ENCODE measurements at places on chromosomes 16 and 17.

DNA sequence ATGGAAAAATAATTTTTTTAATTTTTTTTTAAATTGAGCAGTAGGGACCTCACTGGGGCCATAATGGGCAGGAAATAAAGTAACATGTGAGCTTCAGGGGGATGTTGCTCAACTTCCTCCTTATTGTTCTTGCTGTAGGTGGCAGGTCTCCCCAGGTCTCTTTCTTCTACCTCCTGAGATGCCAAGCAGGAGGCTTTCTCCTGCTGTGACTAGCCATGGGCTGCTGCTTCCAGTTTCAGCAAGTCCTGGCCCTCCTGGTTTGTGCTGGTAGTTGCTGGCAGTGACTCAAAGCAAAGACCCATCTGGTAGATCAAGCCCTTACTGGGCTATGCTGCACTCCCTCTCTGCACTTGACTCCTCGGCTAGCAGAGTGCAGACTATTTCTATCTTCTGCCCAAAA is 2.3 kb downstream of the DPEP2NB start:
- DNase-seq: no peak

GRCh38 chr16:31537362-31538242 is 9.9 kb downstream of the AHSP start:
- DNase-seq: no peak

DNA sequence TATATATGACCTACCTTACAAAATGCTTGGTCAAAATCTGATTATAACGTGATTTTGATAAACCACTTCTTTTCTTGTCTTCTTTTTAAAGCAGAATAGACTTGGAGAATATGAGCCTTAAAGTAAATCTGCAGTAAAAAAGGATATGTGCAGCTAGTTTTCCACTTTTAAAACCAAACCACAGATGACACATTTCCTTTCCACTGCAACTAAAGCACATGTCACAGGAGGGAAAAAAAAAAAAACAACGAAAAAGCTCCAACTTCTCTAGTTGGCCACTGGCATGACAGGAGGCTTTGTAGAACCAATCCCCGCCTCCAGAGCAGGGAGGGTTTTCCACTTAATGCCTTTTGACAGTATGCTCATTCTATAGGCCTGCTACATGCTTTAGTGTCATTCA is at the start of gene EVI2A:
Gene EVI2A, minus strand, starts transcription at position 142 of the 400 bp plus-strand sequence. CDS start 2,609 bp downstream, outside the sequence.
- DNase-seq: no peak

DNA sequence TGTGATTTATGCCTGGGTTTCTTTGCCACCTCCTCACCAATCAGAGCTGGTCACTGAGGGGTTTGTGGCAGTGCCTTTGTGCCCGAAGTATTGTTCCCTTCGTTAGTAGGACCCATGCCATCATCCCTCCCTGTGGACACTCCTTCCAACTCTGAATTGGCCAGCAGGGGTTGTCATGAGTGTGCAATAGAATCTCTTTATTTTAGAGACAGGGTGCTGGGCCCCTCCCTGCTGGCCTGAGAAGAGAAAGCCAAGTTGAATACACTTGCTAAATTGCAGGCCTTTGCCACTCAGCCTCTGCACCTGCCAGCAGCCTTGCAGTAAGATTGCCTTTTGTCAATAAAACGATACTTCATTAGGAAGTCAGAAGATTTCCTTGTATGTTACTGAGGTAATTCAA is 40.7 kb upstream of the SLC12A3 start:
- DNase-seq: no peak

DNA sequence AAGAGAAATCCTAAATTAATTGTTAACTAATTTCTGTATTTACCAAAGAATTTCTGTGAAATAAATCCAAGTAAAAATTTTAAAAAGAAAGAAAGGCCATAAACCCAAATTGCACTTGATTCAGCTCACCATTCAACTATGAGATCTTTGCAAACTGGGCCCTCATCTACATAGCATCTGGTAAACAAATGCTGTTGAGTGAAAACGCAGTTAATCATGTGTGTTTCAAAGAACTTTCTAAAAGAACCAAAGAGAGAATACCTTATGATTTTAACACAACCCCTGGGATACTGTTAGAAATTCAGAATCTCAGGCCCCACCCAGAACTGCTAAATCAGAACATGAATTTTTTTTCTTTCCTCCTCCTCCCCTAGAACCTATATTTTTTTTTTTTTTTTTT is 16.6 kb downstream of the CRLF3 start:
- DNase-seq: no peak

DNA sequence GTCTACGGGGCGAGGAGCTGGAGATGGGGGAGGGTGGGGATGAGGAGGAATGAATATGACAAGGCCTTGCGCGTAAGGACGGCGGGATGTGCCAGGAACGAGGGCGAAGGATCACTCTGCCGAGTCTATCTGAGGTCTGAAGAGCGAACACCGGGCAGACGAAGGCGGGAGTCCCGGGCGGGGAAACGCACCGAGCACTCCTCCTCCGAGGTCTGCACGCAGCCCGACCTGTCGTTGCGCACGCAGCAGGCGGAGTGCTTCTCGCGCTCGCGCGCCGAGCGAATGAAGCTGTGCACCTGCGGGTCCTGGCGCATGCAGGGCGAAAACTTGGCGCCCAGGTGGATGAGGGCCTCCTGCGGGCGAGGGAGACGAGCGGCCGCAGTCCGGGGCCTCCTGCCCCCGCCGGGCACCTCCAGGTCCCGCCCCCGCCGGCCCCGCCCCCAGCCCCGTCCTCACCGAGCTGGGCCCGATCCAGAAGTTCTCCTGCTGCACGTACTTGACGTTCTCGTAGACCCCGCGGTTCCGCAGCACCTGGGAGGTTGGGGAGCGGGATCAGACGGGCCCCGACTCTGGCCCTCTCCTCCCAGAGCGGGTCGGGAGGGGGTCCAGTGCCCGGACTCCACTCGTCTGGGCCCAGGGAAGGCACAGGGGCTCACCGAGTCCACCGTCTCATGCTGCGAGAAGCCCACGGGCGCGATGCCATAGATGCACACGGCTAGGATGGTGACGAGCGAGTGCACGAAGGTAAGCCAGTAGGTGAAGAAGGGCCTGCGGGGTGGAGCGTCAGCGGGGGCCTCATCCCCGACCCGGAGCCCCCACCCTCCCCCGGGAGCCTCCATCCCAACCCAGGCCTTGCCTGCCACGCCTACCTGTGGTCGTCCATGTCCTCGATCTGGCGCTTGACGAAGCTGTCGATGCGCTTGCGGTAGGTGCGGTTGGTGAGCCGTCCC is 7.6 kb downstream of the SNRNP25 start:
- no peak for DNase-seq

DNA sequence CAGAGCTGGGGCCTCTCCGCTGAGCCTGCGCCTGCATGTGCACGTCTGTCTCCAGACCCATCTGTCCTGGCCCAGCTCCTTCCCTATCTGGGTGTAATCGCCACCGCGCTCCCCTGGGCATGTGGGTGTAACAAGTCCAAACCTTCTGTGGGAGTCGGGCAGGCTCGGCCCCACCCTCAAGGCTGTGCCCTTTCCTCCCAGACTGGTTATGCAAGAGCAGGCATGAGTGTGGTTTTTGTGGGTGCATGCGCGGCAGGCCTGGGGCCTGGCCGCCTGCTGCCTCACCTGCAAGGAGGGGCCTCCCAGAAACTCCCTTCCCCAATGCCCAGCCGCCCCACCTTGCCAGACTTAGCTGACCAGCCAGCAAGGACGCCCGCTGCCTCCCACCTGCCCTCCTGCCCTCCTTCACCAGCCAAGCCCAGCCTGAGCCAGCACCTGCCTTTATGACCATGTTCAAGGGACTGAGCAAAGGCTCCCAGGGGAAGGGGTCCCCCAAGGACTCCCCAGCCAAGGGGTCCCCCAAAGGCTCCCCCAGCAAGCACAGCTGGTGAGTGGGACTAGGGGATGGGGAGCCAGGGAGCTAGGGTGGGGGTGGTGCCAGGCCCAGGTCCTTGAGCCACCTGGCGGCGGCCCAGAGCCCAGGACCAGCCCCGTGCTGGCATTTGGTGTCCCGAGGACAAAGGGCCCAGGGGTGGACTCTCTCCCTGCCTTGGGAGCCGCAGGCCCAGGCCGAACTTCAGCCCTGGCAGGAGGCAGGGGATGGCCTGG is at the start of gene EVPLL:
Gene EVPLL, plus strand, starts transcription at position 342 of the 768 bp plus-strand sequence. CDS start 3,160 bp downstream, outside the sequence.
- DNase-seq: no peak

DNA sequence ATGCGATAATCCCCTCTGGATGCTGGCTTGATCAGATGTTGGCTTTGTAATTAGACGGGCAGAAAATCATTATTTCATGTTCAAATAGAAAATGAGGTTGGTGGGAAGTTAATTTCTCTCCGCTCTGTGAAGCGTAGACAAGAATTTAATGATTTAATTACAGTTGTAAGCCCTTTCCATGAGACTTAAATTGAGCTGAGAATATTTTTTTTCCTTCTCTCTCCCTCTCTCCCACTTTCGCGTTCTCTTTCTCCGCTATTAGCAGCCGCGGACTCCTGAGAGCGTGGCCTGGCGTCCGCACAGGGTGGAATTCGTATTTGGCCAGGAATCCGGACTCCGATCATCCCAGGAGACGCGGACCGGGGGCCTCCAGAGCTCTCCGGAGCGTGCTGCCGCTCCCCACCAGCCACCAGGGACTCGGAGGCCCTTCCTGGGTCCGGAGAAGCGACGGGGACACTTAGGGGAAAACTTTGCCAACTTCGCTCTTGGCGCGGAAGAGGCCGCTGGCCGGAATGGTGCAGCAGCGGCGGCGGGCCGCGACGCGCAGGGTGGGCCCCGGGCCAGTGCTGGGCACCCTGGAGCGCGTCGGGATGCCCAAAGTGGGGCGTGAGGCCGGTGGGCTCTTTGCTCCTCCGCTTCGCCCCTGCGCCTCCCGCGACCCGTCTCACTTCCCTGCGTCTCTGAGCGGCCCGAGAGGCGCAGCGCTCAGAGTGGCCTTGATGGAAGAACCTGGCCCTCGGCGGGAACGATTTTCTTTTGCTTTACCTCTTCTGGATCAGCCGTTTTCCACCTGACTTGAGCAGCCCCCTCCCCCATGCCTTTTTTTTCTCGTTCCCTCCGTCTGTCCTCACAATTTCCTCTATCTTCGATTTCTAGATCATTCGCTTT is 3.6 kb upstream of the IRX3 start:
- no peak for DNase-seq

DNA sequence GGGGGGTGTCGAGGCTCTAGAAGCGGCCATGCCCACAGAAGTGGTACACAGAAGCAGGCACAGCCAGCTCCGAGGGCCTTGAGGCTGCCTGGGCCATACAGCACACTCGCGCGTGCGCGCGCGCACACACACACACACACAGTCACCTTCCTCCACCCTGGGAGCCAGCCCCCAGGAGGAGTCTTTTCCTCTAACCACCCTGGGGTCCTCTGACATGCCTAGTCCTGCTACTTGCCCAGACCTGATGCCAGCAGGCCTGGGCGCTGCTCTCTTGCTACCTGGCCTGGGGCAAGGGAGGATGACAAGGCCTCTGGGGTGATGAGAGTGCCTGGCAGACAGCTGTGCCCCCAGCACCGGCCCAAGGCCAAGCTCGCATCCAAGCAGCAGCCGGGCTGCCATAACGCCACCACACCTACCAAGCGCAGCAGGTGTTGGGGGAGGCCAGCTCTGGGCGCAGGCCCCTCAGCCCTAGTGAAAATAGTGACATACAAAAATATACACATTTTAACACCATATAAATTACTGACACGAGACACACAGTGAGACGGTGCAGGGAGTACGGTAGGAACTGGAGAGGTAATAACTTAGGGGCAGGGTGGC is 41.1 kb downstream of the TSC2 start:
- DNase-seq: no peak

- DNase-seq: no peak
These were observed 8.2 kb downstream of the CREBBP start for GRCh38 chr16:3872216-3872895.

GRCh38 chr17:21186399-21187187 is 27.4 kb downstream of the TMEM11 start:
- DNase-seq: no peak

DNA sequence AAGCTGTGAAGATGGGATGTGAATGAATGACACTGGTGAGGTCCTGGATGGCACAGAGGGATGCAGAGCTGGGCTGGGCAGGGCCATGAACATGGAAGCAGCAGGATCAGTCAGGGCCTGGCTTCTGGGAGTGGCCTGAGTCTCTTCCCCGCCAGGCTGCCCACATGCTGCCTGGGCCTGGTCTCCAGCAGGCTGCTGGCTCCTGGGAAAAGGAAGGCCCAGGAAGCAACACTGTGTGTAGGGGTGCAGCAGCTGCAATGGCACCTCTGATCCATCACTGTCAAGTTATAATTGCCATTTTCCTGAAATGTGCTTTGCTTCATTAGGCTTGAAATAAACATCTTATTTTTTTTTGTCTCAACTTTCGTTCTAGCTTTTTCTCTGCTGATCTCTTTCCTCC is 260.2 kb upstream of the N4BP1 start:
- no peak for DNase-seq
